Kasumi-1 (cell line): ENCODE measurements at places on chromosomes 13 and 19.

DNA sequence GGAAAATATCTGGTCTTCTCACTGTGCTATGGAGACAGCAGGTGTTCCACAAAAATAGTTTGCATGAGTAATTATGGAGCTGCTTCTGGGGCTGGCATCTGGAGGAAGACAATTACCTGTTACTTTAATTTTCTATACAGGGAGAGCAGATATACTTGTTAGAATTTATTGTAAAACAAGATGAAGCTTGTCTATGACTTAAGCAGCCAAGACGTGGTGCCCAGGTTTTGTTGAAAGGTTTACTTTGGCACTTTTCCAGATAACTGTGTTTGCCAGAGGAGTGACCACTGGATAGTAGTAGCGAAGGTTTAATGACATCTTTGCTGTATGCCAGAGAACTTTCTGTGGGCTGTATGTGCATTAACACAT lies 134.5 kb upstream of the KL start:
- no peak for DNase-seq

- no peak for DNase-seq
These were observed 54.5 kb downstream of the RCBTB2 start for GRCh38 chr13:48478391-48478790.

GRCh38 chr19:11373885-11374432 lies 507 bp upstream of the SWSAP1 start:
- DNase-seq, result peak; percentile 45

- no peak for DNase-seq
These were observed 32.3 kb downstream of the ATP7B start for GRCh38 chr13:51978796-51979556.
